Caco-2 (cell line): ENCODE measurements at places on chromosomes 3 and 15.

DNA sequence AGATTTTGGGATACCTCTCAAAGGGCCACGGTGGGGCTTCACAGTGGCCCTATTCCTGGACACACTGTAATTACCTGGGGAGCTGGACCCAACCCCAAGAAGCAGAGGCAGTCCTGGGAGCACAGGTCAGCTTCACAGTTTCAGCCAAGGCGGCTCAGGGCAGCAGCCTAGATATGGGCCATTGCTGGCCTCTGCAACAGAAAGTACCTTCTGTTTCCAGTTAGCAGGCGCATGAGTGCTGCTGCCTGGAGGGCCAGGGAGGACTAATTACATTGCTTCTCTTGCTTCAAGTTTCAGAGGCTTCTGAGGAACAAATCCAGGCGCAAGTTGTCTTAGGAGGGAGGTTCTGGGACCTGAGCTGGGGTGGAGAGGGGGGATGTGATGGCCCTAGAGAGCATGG, 13.5 kb upstream of the DUSP7 start:
- no peak for DNase-seq

DNA sequence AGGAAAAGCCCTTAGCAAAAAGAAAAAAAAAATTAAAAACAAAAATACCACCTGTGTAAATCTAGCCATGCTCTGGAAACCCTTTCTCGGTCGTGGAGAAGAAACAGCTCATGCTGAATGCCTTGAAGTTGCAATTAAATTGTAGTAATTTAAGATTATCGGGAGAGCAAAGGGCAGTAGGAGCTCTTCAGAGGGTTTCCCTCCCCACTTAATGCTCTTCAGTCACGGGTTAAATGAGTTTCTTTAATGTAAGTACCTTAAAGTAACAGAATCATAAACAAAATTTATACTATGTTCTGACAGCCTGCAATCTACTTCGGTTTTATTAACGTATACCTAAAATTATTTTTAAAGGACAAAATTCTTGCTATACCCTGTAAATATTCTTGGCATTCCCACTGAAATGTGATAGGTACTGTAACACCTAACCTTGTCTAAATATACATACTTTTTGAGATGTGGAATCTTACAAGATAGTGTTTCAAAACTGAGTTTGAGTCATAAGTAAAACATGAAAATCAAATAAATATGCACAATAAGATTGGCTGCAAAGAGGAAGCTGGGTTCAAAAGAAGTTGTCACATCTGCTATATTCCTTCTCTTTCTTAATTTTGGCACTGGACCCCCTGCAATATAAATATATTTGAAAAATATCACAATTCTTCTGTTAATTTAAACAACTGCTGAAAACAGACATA, 5.3 kb downstream of the FOXP1 start:
- no peak for DNase-seq

GRCh38 chr15:73620078-73620477, 13.1 kb downstream of the NPTN start:
- no peak for DNase-seq

- DNase-seq = no peak
Observed at GRCh38 chr15:64464276-64465005, 4.1 kb downstream of the ZNF609 start.

DNA sequence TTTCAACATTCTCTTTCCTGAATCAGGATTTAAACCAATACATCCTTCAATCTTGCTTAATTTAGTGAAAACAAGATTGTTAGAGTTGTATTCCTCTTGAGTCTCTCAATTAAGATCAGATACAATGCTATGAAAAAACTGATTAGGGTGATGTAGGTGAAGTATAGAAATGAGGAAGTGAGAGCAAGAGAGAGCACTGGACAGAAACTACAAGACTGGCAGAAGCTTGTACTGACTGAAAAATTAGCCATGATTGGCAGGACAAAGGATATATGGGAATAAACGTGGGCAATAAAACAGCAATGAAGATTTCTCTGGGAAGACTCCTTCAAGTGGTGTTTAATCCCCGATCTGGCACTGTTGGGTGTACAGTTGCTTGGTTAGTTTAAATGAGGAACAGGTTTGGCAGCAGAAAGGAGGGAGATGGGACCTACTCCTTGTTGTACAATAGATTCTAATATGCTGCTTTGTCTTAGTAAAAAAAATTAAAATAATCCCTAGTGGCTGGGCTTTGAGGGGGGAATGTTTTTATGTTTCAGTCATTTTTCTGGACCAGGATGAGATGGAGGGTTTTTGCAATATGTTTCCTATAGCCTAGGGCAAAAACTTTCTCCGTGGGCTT, 252.7 kb downstream of the SLC9A9 start:
- DNase-seq = no peak

DNA sequence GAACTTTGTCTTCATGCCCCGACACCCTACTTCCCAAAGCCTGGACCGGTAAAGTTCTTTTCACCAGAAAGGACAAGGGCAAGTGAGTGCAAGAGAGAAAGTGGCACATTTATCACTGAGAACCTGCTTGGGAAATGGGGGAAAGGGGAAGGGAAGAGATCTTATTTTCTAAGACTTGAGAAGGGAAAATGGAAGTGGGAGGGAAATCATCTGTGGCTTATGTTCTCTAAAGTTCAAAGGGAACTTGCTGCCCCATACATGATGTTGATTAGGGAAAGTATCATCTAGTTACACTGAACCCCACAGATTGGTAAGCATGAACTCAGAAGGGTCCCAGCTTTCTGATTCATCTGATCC, 199.5 kb upstream of the LPP start:
- no peak for DNase-seq
